ENCODE measurements at places on chromosomes 4 and X. TPM values are rescaled to one million over a fixed set of nuclear protein-coding genes. Genes with fewer than 3 reads are reported as not detected.

GRCh38 chr4:100164808-100165760 lies 25.2 kb downstream of the DDIT4L start:
- no peak for DNase-seq

DNA sequence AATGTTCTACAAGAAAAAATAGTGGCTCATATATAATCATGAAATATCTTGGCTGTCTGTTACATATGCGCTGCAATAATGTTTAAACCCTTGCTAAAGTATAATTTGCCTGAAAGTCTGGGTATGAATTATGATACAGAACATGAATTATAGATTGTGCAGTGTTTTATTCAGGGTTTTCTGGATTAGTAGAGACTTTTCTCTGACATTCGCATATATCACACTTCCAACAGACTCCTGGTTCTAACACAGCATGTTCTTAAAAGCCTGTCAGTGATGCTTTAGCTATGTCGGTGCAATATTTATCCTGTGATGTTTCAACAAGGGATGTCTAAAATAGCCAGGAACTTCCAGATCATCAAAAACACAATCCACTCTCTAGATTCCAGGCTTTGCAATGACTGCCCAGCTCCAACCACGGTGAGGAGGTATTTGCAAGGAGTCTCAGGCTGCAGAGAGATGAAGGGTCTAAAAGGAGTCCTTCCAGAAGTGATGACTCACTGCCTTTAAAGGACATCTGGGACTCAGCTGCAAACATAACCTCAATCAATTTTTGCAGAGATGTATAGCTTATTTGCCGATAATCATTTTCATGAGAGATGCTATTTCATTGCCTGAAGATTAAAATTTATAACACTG lies 69.4 kb downstream of the RWDD4 start:
- no peak for DNase-seq

SASH3 gene
- total RNA-seq: not detected

DNA sequence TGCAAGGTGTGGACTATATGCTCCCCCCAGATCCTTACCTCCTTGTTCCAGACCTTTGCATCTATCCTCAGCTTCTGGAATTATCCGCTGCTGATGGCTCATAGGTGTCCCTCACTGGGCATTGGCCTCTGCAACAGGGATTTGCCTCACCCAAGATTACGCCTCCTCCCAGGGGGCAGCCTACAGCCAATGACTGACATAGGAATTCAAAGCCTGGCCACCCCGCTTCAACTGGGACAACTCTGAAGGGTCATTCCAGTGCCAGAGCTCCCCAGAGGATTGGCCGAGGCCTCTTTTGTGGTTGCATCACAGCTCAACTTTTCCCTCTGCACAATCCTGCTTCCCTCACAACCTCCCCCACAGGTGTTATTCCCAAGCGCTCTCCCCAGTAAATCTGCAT lies 5.0 kb downstream of the SYN1 start:
- DNase-seq: no peak

DNA sequence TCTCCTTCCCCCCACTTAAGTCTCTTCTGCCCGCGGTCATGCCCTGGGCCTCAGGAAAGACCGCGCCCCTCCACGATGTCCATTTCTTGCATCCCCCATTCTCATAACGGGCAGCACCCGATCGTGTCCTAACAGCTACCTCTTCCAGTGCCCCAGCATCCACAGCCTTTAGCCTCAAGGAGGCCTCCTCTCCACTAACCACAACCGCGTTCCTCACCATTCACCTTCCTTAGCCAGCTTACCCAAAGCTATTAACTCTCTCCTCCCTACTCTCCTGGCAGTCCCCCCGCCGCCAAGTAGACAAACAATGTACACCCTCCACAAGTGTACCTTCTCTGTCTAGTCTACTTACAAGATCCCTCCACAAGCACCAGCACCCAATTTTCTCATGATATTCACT lies 58.6 kb upstream of the PAGE5 start:
- DNase-seq: peak; percentile 35

TMPRSS11A gene
- total RNA-seq: not detected

DNA sequence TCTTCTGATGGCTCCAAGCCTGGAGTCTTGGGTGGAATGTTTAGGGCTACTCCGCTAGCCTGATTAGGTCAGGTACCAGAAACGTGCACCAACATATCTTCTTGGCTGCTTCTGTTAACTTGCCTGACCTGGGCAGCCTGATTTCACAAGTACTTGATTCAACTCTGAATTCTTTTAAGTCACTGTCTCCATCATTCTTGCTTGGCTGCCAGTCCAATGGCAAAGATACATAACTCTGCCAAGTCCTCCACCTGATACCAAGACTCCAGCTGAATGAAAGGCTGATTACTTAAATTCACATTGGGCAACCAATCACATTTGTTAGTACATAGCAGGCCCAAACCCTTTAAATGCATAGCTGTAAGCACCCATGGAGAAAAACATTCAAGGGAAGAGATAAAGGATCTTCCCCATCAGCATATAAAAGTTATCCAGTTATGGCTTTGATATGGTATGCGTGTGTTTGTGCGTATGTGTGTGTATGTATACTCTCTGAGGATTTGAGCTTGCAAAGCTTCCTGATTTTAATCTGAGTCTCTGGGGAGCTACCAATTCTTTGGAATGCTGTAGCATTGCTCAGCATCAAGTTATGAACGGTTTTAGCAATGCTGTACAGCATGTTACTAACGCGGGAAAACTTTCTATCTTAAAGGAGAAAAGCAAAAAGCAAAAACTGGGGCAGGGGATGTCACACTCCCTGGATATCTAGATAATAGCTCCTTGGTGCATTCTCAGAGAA lies 917.2 kb downstream of the DMD start:
- no peak for DNase-seq

DNA sequence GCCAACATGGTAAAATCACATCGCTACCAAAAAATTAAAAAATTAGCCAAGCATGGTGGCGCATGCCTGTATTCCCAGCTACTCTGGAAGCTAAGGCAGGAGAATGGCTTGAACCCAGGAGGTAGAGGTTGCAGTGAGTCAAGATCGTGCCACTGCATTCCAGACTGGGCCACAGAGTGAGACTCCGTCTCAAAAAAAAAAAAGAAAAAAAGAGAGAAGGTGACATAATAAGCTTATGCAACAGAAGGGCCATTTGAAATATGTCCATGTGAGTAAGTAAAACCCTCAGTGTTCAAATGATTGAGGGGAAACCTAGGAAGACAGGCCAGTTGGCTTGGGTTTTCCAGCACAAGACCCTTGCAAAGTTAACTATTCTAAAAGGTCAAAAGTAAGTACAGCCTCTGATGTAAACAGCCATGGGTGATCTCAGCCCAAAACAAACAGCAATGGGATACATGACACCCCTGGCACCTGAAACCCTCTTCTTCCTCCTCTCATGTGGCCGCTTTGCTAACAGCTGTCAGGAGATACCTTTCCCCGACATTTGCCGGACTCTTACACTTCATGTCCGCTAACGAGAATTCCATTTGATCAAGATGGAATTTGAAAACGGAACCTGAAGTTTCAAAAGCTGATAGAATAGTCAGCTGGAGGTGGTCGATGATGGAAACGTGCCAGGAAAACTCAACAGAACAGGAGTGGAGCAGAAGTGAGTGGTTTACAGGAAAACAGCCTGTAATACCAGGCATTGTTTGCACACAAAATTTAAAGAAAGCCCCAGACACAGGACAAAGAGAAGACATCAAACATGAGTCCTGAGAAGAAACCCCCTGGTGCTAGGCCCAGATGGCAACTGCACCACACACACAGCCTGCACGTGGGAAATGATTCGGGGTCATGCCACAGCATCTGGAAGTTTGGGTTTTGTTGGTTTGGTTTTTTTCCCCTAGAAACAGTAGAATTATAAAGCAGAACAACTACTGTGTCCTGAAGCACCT lies 93.0 kb upstream of the STS start:
- DNase-seq: no peak

DNA sequence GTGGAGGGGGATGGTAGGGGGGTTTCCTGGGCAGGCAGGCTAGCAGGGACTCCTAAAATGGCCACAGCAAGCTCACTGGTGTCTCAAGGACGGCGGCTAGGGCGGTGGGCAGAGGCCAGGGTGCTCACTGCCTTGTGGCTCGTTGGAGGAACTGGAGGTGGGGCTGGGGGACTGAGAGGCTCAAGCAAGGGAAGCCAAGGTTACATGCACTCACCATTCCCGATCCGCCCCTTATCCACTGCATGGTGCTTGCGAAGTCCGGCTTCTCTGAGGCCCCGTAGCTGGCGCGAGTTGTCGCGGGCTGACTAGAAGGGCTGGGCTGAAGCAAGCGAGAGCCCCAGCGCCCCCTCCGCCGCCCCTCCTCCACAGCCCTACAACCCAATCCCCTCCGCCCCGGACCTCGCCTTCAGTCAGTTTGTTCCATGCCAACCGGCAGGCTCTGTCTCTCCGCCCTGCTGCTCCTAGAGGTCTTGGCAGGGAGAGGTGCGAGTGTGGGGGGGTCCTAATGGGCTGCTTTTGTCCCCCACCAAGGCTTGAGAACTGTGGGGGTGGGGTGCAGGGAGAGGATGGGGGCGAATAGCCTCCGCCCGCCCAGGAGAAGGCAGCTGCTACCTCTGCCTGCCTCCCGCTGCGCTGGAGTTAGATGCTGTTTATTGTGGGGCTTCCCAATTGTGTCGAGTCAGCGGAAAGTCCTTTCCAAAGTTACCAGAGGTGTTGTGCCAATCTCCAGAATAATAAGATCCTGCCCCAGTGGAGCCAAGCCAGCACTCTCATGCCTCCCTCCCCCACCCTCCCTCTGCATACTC lies at the start of gene ARHGEF9:
ARHGEF9 (minus strand) TSS at position 313 of the 806 bp plus-strand sequence; CDS start at position 244, 69 bp downstream.
- no peak for DNase-seq

SSX4B gene
- total RNA-seq: not detected

PLP2 gene
- 249 TPM for total RNA-seq

SMIM10L2A gene
- total RNA-seq: 0.03 TPM

DNA sequence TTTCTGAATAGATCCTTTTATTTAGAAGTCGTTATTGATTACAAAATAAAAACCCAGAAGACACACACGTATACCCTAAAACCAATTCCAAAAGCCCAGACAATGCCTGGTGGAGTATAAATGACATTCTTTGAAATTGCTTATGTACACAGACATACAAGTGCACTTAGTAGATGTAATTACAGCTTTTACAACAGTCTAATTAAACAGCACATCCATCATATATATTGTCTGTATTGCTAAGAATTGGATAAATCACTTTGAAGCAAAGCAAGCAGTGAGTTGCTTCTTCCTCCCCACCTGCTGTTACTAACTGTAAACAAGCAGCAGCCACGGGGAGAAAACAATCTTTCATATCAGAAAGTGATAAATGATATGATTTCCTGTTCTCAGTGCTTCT lies 645.7 kb downstream of the TLL1 start:
- DNase-seq: no peak

USO1 gene
- total RNA-seq: 65.4 TPM

GRCh38 chr4:79227860-79228259 lies 98.0 kb downstream of the NAA11 start:
- DNase-seq: no peak

DNA sequence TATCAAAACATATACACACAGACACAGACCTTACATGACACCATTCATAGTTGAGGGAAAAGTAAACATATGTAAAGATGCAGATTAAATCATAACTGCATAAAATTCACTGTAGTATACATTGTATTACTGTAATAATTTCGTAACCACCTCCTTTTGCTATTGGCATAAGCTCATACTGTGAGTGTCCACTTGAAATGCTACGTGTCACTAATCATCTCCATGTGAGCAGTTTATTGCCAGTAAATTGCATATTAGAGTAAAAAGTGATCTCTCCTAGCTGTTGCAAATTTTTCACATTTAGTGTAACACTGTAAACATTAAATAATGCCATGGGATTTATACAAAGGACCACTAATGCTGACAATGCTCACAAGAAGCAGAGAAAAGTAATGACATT lies 256.7 kb upstream of the GNPDA2 start:
- DNase-seq: no peak

GRCh38 chr4:75494563-75494962 lies 19.6 kb downstream of the RCHY1 start:
- DNase-seq: peak; percentile 61

BLOC1S4 gene
- 7.8 TPM for total RNA-seq

GRCh38 chr4:100208964-100209363 lies 18.7 kb upstream of the DDIT4L start:
- DNase-seq: no peak

TAPT1 gene
- total RNA-seq: 10.1 TPM
